ENCODE measurements at places on chromosomes 6 and 20. TPM values are rescaled to one million over a fixed set of nuclear protein-coding genes. Genes with fewer than 3 reads are reported as not detected.

- DNase-seq, result no peak
Observed at GRCh38 chr6:143656026-143656425, 21.7 kb upstream of the PHACTR2 start.

GRCh38 chr6:6700407-6701270, 112.1 kb downstream of the LY86 start:
- DNase-seq, result no peak

DNA sequence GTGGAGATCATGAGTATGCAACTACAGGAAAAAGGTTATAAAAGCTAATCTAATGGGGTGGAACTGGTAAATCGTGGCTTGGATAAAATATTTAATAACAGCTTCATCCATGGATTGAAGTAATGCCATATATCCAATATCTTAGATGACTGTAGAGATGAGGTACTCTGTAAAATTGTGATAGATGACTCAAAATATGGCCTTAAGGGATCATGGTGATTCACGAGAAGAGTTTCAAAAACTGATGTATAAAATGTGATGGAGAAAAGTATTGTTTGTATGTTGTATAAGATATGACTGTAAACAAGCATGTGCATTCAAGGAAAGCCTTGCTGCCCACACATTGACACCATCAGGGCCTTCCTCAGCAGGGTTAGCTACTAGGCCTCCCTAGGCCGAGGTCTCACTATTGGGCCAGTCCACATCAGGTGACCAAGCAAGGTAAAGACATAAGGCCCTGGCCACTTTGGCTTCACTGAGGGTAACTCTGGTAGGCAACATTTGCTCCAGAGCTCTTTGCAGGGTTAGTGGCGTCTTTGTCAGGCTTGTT, 17.7 kb upstream of the CCN6 start:
- DNase-seq, result no peak

GRCh38 chr6:122619309-122619708, 9.1 kb downstream of the PKIB start:
- no peak for DNase-seq

DNA sequence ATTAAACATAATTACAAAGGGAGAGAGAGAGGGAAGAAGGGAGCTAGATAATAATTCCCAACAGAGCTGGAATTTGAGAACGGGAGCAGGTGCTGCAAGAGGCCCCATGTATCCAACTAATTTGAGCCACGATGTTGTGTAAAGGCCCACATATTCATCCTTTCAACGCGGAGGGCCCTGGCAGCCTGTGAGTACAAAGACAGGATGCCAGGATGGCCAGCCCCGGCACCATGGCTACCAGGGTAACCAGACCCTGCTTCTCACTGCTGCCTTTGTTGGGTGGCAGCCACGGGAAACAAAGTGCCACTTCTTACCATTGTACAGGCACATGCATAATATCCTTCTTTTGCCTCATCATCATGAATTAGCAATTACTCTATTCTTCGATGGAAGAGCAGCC, 492.0 kb upstream of the NRSN1 start:
- no peak for DNase-seq

GRCh38 chr6:13767121-13767808, 47.1 kb downstream of the MCUR1 start:
- DNase-seq, result peak; percentile 73

- no peak for DNase-seq
Observed at GRCh38 chr20:50323209-50323608, 132.6 kb downstream of the CEBPB start.

GRCh38 chr6:119110601-119111548, 32.4 kb upstream of the FAM184A start:
- no peak for DNase-seq

DNA sequence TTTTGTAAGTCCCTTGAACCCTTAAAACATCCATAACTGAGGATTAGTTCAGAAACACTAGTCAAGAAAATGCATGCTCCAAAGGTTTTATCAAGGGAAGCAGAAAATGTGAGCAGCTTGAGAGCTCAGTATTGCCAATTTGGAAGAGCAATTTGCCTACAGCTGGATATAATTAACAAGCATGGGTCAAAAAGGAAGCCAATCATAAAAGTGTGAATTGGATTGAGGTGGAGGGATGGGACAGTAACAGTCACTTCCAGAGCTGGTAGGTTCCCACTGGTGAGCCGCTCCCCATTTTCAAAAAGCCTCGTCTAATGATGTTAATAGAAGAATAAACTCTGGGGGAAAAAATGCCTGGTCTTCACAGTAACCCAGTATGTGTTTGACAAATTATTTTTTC, 5.0 kb upstream of the PTPRK start:
- DNase-seq, result no peak

GRCh38 chr20:62159839-62160238, 16.3 kb downstream of the SS18L1 start:
- no peak for DNase-seq

DNA sequence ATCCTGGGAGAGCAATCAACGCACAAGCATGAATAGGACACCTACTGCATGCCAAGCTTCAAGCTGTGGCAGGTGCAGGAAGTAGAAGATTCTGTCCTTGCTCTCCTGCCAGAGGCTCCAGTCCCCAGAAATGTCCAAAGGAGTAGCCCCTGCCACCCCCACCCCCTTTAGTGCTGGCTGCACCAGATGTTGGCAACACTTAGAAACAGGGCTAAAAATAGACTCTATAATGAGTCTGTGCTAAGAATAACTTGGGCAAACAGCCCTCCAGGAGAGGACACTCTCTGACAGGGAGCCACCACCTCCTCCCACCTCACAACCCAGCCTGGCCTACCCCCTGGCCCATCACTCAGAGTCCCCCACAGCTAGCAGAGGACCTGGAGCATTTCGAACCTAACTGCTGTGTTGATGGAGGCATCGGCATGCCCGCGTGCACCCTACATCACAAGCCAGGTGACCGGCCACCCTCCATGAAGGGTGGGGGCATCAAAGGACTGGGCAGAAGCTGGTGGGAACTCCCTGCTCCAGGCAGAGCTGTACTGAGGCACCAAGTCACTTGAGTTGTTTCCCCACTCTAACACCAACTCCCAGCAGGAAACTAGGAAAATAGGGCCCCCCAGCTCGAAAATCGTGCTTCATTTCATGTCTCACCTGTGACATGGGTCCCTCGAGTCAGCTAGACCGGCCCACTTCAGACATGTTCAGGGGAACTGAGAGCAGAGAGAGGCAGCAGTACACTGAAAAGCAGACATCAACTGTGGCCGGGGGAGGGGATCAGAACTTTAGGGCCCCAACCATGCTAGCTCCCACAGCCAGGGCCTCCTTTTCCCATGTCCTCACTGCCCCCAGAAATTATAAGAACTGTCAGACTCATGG, 18.7 kb downstream of the TFEB start:
- DNase-seq, result no peak

GRCh38 chr20:10658876-10659632, 14.7 kb downstream of the JAG1 start:
- DNase-seq, result no peak

DNA sequence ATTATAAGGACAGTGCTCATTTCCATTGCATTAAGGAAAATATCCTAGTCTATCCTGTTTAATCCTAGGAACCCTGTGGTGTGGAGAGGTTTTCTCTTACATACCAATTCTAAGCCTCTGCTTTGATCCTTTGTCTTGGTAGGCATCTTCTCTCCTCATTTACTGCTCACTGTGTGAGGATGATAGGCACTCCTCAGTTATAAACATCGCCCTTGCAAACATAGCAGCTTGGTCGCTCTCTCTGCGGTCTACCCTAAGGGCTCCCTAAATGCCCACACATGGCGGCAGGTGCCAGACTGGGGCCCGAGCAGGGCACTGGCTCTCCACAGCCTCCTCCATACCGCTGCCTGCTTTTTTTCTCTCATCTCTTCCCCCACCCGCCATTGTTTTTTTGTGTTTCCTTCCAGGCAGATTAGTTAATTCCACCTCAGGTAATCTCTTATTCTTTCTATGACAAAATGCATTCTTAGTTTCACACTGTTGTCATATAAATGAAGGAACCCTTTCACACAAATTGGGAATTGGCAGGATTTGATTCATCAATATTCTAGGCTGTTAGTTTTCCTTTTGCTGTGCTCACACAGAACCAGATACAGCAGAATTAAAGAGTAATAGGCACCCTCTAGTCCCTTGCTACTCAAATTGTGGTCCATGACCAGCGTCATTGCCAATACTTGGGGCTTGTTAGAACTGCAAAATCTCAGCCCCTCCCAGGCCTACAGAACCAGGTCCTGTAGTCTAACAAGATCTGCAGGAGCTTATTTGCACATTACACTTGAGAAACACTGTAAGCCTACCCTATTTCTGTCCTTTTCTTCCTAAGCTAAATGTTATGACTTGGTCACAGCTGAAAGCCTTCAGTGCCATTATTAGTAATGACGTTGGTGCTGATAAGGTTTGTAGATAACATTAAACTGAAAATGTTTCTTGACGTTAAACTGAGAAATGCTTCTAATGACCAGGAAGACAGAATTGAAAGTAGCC, 36.3 kb downstream of the CARMIL1 start:
- no peak for DNase-seq

DNA sequence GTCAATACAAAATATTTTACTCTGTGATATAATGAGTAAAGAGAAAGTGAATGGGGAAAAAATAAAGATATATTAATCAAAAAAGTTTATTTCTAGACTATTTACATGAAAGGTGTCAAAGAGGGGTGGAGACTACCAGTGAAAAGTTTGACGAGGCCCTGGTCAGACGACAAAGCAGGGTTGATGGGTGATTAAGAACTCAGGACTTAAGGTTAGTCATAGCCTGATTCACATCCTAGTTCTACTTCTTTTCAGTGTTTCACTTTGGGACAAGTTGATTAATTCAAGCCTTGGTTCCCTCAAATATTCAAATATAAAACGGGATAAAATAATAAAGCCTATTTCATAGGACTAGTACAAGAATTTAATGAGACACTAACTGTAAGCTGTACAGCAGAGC, 178.2 kb upstream of the HS3ST5 start:
- no peak for DNase-seq

Gene DTNBP1
- 25.3 TPM for total RNA-seq

Gene FHL5
- 13.2 TPM for total RNA-seq

Gene TBXT
- total RNA-seq, result not detected

Gene CLPSL2
- total RNA-seq, result not detected

Gene ADAM33
- total RNA-seq, result 117 TPM

Gene CRIP3
- 3.8 TPM for total RNA-seq

Gene RHAG
- 2.9 TPM for total RNA-seq

Measured in sciatic nerve (tissue), 2 donors.